ENCODE measurements at places on chromosomes 11 and 22.

DNA sequence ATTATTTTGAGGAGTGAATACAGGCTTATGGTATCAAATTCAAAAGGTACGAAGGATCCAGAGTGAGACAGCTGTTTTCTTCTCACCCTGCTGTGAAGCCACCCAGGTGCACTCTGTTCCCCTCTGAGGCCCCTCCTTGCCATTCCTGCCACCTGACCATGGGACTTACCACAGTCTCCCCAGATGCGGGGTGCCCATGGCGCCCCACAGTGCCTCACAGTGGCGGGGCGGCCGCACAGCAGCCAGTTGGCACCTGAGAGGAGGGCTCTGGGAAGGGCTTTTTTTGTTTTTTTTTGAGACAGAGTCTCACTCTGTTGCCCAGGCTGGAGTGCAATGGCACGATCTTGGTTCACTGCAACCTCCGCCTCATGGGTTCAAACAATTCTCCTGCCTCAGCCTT is 151.7 kb downstream of the CEP164 start:
- DNase-seq: no peak

DNA sequence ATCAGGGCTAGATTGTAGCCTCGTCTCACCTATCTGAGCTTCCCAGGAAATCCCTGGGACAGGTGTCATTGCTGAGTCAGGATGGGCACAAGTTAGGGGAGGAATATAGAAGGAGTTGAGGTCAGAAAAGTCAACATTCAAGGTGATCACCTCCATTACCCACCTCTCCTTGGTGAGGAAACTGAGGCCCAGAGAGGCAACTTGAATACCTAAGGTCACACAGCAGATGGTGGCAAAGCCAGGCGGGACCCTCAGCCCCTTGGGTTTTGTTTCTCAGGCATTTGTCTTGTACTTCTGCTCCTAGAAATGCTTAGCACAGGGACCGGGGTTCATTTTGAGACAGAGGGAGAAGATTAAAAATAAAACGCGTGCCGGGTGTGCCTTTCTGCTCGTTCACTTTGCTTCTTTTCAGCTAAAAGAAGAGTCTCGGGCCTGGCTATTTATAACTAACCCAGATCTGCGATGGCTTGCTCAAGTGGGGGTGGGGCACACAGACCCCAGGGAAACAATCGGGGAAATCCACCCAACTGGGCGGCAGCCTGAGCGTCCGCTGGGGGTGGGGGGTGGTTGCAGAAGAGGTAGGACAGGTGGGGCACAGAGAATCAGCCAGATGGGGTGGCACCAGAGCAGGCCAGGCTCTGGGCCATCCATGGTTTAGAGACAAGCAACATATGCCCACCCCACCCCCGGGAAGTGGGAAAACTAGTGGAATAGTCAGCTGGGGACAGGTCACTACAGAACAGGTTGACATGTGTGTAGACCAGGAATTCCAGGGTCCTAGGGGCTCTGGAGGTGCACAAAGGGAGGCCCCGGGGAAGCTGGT is 3.9 kb upstream of the GNAZ start:
- no peak for DNase-seq

- no peak for DNase-seq
Observed at GRCh38 chr22:20299746-20300136, 20.1 kb downstream of the DGCR6L start.

- DNase-seq: no peak
Observed at GRCh38 chr11:14054116-14055107, 91.9 kb downstream of the SPON1 start.

- no peak for DNase-seq
Observed at GRCh38 chr11:97814325-97814959, 1206.3 kb upstream of the CNTN5 start.

GRCh38 chr11:117823946-117824420 is 561 bp downstream of the FXYD2 start:
- no peak for DNase-seq

DNA sequence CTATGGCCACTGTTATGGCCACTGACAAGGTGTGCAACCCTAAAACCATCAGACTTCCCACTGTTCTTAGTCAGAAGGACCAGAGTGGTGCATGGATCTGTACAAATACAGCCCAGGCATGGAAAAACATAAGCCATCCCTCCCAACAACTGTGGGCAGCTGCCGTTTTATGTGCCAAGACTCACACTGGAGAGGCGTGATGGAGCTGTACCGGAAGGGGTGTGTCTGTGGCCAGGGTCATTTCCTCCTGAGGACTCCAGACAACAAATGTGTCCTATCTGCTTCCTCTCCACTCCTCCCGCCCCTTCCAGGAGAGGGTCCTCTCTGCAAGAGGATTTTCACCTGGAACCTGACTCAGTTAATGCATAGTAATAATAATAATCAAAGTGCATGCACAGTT is 29.5 kb downstream of the KCNJ1 start:
- peak; percentile 12 for DNase-seq

DNA sequence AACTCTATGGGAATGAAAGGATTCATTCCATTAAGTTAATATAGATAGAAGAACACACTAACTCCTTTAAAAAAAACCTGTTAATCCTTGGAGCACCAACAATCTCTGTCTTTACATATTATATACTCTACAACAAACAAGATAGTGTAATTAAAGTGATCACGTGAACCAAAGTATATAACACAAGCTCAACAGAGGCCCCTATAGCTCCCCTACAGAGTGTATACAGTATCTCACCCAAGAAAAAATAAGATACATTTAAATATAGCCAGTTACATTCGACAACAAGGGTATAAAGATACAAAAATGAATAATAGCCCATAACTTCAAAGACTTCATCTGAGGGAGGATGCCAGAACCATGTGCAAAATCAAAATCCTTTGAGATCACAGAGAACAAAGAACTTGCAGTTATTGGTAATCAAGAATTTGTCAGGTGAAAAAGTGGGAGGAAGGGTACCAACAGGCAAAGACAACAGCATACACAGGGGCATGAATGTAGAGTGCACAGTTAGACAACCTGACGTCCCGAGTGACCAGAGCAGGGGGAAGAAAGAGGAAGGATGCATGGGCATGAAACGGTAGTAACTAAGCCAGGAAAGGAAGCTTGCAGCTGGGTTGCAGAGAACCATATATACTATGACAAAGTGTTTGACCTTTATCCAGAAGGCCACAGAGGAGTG is 4.7 kb downstream of the FCHSD2 start:
- DNase-seq: peak; percentile 29

- DNase-seq: no peak
Observed at GRCh38 chr11:31987118-31988005, 103.5 kb upstream of the RCN1 start.

GRCh38 chr11:131089727-131090245 is 173.5 kb upstream of the SNX19 start:
- no peak for DNase-seq

GRCh38 chr22:19509923-19510322 is 14.3 kb downstream of the CLDN5 start:
- no peak for DNase-seq

Measured in inflammatory macrophage treated with lipopolysaccharide for 1 hour (primary cell).